ENCODE measurements at places on chromosomes 1 and 21.

DNA sequence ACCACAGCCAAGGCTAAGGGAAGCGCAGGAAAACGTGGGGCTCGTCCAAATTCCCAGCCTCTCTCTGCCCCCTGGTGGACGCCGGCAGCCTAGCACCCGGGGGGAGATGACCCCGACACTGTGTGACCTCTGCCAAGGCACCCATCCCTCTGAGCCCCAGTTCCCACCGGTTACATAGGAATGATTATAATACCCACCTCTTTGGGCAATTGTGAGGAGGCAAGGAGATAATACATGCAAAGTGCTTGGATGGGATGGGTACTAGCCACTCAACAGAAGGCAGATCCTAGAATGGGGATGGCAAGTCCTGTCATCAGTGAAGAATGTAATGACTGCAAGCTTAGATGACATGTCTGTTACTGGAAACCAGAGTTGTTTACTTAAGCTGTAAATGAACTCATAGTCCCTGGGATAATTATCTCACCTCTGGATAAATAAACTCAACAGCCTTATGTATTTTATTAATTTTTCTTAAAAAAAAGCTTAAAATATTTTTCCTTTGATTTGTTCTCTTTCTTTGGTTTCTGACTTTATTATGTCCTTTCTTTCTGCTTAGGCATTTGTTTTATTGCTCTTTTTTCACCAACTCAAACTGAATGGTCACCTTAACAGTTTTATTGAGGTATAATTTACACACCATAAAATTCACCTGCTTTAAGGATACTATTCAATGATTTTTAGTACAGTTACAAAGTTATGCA, 11.3 kb upstream of the BMP8B start:
- DNase-seq = peak; percentile 66

- no peak for DNase-seq
Measured at GRCh38 chr1:228341450-228341813, 65.2 kb downstream of the TRIM11 start.

DNA sequence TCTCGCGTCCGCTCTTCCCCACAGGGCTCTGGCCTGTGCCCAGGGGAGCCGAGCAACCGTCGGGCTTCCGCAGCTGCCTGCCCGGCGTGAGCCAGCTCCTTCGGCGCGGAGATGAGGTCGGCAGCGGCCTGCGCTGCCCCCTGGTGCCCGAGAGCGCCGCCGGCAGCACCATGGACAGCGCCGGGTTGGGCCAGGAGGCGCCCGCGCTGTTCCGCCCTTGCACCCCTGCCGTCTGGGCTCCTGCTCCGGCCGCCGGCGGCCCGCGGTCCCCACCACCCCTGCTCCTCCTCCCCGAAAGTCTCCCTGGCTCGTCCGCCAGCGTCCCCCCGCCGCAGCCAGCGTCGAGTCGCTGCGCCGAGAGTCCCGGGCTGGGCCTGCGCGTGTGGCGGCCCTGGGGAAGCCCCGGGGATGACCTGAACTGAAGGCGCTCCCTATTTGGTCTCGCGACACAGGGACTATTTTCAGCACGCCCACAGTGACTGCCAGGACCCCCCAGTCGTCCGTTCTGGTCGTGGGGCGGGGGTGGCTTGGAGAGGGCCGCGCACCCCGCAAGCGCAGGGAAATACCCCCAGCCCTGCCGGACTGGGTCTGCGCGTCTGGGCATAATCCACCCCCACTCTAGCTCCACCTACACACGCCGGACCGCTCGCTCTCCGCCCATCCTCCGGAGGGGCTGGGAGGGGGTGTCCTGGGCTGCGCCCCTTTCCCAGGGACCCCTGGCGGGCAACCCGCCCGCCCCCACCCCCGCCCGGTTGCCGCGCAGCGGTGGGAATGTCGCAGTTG, 1.3 kb downstream of the HES3 start:
- DNase-seq = peak; percentile 77

DNA sequence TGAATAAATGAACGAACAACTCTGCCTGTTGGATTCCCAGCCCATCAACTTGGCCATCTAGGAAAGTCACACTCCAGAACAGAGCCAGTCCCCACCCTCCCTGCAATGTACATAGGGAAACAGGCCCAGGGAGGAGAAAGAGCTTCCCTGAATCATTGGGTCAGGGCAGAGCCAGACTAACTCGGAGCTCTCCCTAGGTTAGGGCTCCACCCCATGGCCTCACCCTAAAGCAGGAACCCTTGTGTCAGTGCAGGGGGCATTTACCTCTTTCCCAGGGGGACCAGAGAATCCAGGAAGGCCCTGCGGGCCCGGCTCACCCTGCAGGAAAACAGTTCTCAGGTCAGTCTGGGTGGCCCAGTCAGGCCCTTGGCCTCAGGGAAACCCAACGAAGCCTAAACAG, 11.6 kb downstream of the COL9A2 start:
- no peak for DNase-seq

GRCh38 chr1:18814874-18815531, 44.5 kb downstream of the TAS1R2 start:
- no peak for DNase-seq
